ENCODE measurements at places on chromosomes 7 and 10.

- no peak for DNase-seq
Observed at GRCh38 chr7:117297606-117298005, 25.3 kb downstream of the WNT2 start.

- no peak for DNase-seq
Observed at GRCh38 chr10:28125701-28126100, 126.8 kb upstream of the ODAD2 start.

DNA sequence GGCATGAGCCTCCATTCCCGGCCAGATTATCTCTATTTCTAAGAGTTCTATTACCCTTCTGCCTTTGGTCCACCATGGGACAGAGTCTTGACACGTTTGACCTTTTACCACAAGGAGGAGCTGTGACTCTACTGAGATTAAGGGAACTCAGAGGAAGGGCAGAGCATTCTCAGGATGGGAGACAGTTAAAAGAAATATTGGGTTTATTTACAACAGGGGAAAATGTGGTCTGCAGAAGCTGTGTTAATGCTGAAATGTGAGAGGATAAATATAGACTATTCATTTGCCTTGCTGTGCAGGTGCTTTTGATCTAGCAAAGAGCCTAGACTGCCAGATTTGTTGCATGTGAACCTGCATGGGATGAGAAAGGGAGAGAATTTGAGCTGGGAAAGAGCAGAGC lies 45.8 kb upstream of the PRSS58 start:
- DNase-seq, result no peak

DNA sequence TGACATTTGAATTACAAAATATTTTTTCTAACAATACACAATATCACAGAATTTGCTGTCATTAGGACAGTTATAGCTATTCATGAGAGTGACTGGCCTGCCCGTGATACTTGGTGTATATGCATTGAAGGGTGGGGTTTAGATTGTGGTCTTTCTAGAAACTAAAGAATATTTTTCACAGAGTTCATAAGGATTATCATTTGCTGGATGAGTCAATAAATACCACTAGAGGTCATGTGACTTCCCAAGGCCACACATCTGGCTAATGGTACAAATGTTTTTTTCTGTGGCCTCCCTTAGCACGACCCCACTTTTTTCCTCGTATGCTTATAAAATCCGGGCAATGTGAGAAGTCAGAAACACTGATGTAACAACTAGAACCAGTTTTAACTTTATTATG lies 5.2 kb downstream of the OPTN start:
- peak; percentile 55 for DNase-seq

DNA sequence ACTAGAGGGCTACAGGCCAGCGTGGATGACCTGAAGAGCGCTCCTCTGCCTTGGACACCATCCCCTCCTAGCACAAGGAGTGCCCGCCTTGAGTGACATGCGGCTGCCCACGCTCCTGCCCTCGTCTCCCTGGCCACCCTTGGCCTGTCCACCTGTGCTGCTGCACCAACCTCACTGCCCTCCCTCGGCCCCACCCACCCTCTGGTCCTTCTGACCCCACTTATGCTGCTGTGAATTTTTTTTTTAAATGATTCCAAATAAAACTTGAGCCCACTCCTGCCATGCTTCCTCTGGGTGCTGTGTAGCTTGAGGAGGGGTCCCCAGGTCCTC lies 4.5 kb downstream of the SNCG start:
- DNase-seq, result peak; percentile 53

DNA sequence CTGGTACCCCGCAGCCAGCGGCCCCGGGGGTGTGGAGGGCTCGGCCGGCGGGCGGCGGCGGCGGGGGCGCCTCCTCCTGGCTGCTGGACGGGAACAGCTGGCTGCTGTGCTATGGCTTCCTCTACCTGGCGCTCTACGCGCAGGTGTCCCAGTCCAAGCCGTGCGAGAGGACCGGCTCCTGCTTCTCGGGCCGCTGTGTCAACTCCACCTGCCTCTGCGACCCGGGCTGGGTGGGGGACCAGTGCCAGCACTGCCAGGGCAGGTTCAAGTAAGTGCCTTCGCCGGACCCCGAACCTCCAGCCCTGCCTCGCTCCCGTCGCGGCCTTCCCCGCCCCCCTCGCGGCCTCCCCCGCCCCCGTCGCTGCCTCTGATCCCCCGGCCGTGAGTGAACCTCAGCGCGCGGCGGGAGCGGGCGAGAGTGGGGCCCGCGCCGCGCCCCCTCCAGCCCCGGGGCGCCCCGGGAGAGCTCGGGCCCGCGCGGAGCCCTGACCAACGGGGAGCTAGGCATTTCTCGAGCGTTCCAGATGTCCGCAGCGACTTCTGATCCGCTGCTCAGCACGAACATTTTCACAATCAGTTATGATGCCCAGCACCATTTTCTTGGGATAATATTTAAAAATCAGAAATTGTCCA lies 727 bp downstream of the ATRNL1 start:
- DNase-seq, result peak; percentile 86

DNA sequence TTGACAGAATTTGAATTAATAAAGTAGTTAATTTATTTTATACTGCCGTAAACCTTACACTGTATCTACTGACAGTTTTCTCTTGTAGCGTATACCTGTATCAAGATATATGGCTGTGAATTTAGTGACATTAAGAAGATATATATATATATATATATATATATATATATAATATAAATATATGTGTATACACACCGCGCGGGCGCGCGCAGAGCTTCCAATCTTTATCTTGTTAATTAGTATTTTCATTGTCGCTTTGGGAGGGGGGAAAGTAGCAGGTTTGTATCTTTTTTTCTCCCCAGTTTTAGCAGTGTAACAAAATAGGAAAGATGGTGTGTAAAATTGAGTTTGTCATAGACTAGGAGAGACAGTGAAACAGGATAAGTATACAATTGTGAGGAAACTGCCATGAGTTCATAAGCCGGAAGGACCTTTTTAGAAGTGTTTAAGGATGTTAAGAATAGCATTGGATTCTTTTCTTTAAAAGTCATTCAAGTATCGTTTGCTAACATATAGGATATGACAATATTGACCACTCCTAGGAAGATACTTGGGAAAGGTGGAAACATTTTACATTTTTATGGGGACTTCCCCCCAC lies 2.0 kb downstream of the PLEKHA1 start:
- DNase-seq, result no peak

- no peak for DNase-seq
Observed at GRCh38 chr10:11225935-11226334, 208.3 kb downstream of the CELF2 start.

- peak; percentile 87 for DNase-seq
Observed at GRCh38 chr10:104120903-104121484, 977 bp upstream of the SFR1 start.

DNA sequence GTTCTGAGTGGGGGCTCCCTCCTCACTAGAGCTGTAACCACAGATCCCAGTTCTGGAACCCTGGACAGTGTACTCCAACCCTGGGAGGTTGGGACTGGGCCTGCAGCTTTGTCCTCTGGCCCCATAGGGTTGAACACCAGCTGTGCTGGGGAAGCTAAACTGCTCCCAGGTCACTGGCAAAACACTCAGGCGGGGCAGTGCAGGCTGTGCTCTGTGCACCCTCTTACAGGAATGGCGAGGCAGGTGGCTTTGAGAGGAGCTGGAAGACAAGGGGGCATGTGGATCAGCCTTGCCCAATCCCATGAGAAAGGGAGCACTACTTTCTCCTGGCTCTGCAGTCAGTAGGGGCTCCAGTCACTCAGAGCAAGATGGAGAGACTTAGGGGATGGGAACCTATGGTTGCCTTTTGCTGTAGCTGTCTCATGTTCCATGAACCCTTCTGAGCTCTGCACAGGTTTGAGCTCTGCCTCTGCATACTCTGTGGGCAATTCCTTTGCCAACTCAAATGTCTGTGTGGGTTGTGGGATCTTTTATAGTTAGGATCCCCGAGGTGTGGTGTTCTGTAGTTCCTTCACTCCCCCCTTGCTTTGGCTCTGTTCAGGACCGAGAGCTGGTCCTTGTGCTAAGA lies 90.7 kb downstream of the SLC25A40 start:
- DNase-seq, result no peak

GRCh38 chr7:48390388-48391327 lies 219.4 kb downstream of the ABCA13 start:
- DNase-seq, result no peak

- peak; percentile 58 for DNase-seq
Observed at GRCh38 chr7:83824214-83824613, 175.3 kb upstream of the SEMA3E start.

DNA sequence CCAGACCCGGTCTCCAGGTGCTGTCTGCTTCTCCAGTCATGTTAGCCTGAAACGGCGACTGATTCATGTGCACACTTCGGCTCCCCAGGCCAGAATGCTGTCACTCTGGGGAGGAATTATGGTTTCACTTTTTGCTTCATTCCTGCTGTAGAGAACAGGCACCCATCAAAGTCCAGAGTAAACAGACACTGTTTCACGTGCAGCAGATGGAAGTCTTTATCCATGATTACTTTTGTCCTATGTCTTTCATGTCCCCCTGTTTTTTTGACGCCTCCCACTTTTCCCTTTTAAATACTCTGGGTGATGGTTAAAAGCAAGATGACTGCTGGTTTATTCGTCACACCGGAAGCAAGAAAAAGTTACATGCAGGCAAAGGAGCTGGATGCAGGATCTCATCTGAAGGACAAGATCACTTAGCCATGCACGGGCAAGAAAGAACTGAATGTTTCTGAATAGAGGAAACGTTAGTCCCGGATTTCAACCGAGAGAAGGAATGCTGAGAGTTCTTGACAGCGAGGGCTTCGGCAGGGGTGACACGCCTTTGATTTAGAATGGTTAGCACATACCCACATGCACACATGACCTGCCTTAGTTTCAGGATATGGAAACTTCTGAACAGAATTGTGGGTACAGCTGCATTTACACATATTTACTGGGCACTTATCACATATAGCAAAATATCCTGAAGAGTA lies 250.0 kb upstream of the KLF6 start:
- peak; percentile 62 for DNase-seq

GRCh38 chr7:70436790-70437350 lies 695.1 kb upstream of the GALNT17 start:
- DNase-seq, result no peak

- no peak for DNase-seq
Observed at GRCh38 chr10:77114181-77114821, 523.3 kb downstream of the KCNMA1 start.

- DNase-seq, result no peak
Observed at GRCh38 chr7:34016876-34017275, 111.5 kb downstream of the BMPER start.

- DNase-seq, result peak; percentile 4
Observed at GRCh38 chr10:124236816-124237215, 143.4 kb upstream of the CHST15 start.

DNA sequence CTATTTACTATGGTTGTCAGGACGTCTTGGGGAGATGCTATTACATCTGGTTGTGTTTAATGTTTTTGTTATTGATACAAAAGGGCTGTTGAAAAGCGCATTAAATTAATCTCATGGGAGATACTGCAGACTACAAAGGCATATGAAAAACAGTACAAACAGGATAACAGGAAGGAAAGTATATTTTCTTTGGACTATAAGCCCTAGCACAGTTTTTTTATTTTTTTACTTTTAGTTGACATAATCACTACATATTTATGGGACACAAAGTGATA lies 341.3 kb downstream of the ARL4A start:
- no peak for DNase-seq

DNA sequence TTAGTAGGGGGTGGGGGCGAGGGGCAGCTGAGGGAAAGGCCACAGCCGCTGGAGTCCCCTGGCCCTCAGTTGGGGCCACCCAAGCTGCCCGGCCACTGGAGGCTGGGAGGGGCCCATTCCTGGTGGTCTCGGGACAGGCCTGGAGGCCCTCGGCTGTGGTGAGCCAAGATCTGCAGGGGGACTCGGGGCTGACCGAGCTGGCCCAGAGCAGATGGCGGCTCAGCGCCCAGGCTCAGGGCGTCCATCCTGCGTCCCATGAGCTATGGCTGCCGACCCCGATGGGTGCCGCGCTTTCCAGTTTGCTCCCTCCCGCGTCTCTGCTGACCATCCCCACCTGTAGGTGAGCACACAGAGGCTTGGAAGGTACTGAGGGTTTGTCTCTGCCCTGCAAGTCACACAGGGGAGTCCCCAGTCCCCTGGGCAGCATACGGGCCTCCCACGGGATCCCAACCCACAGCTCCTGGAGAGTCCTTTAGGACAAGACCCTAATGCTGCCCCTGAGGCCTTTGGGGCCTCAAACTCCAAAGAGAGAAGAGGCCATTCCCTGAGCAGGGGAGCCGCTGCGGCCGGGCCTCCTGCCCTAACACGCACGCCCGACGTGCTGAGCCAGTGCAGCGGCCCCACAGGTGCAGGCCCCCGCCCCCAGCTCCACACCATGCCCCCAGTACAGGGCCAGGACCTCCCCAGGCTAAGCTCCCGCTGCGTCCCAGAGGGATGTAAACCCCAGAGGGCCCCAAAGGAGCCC lies 107.2 kb downstream of the MICALL2 start:
- no peak for DNase-seq

DNA sequence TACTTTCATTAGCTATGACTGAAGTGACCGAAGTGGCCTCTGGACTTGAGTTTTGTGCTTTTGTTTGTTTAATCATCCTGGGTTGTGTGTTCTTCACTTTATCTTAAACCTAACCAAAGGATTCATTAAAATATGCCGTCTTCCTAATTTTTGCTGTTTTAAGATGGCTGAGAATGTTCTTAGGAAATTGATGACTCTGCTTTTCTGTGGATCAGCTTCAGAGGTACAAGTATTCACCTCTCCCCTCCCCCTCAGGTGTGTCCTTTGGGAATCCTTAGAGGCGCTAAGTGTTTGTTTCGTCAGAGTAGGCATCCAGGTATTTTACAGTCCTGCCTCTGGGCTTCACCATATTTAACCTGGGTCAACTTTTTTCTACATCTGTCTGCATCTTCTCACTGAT lies 1.1 kb downstream of the CCDC126 start:
- no peak for DNase-seq

GRCh38 chr7:132112657-132113056 lies 463.6 kb downstream of the PLXNA4 start:
- no peak for DNase-seq

DNA sequence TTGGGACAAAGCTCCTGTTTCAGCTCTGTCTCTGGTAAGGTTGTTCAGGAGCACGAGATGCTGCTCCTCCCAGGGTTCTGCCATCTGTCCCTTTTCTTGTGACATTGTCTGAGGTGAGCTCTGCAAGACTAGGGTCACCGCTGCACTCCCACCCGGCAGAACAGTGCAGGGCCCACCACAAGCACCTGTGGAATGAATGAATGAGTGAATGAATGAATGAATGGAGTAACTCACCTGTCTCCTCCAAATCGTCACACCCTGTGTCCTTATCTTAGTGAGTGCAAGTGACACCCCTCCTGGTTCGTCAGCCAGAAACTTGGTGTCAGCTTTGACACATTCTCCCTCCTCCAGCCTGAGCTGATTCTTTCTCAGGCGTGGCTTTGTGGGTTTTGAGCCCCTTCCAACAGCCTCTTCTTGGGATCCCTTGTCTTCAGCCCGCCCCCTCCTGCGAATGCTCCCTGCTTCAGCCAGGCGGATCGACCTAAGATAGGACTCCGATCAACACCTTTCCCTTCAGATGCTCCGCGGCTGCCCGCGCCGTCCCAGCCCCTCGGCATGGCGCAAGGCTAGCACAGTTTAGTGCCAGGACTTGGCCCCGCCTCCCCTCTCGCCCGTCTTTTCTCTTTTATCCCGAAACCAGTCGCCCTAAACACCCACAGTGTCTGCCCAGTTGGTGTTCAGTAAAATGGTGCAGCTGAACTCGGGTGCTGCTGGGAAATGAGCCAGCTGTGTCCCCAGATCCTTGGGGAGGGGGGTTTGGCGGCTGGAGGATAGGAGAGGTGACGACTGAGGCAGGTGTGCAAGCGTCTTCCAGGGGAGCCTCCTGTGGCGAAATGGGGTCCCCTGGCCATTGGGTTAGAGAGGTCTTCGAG lies 89.3 kb downstream of the BEND7 start:
- no peak for DNase-seq

GRCh38 chr7:32378988-32379387 lies 111.2 kb downstream of the LSM5 start:
- no peak for DNase-seq

Measured in osteoblast (primary cell).